ENCODE measurements at places on chromosomes 5 and 9. TPM values are rescaled to one million over a fixed set of nuclear protein-coding genes. Genes with fewer than 3 reads are reported as not detected.

The POU5F2 gene
- 0.37 TPM for total RNA-seq

The IFNA13 gene
- not detected for total RNA-seq

The TLX3 gene
- not detected for total RNA-seq

The TAS2R1 gene
- total RNA-seq = not detected

The PDLIM4 gene
- 2.3 TPM for total RNA-seq

The OR2V2 gene
- total RNA-seq = not detected

The PRDM9 gene
- not detected for total RNA-seq

Data from colonic mucosa (tissue), 4 donors.